ENCODE measurements at places on chromosomes 12 and 14.

- no peak for DNase-seq
Measured at GRCh38 chr12:16613199-16613598, 7.2 kb upstream of the LMO3 start.

DNA sequence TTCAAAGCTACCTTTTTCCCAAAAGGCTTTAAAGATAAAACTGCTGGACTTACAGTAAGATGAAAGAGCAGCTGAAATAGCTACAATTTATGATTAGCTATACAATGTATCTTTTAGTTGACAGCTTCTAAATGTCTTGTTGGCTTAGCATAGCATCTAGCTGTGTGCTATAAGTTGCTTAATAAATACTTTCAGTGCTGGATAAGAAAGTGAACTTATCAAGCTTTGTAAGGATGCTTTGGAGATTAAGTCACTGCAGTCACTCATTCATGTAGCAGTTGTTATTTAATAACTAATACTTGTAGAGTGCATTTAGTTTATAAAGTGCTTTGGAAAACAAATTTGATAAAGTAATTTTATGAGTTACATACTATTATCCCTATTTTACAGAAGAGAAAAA is 14.6 kb downstream of the CFAP54 start:
- DNase-seq, result no peak

DNA sequence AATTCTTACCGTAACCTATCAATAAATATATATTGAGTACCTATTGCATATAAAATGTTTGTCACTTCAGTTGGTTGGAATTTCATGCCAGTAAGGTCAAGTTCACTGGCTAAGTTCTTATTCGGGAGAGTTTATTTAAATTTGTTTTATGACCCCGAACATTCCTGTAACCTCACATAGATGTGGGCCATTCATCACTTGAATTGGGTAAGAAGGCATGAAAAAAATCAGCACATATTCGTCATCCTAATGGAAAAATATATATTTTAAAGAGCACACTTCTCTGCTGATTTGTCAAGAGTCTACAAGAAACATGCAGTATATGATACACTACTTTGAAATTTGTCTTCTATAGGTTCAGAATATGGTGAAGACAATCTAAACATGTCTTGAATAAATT is 263.4 kb downstream of the CCDC91 start:
- DNase-seq, result no peak

DNA sequence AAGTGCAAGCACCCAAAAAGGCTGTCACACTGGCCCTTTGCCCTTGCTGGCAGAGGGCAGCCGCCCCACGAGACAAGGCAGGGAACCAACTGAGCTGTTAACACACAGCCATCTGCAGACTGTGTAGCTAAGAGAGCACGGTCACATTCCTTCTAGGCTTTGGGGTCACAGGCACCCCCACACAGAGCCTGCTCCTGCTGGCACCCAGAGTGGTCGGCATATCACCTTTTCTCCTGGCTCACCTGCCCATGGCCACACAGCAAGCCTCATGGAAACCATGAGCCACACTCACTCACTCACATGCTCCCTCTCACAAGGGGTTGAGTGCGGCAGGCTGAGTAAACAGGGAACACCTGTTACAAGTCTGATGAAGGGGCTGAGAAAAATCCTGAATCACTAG is 214.5 kb downstream of the PCNX1 start:
- no peak for DNase-seq

GRCh38 chr12:40325349-40325960 is 100.7 kb downstream of the LRRK2 start:
- peak; percentile 7 for DNase-seq

- DNase-seq, result peak; percentile 14
Measured at GRCh38 chr12:98373025-98373554, 142.3 kb upstream of the TMPO start.

DNA sequence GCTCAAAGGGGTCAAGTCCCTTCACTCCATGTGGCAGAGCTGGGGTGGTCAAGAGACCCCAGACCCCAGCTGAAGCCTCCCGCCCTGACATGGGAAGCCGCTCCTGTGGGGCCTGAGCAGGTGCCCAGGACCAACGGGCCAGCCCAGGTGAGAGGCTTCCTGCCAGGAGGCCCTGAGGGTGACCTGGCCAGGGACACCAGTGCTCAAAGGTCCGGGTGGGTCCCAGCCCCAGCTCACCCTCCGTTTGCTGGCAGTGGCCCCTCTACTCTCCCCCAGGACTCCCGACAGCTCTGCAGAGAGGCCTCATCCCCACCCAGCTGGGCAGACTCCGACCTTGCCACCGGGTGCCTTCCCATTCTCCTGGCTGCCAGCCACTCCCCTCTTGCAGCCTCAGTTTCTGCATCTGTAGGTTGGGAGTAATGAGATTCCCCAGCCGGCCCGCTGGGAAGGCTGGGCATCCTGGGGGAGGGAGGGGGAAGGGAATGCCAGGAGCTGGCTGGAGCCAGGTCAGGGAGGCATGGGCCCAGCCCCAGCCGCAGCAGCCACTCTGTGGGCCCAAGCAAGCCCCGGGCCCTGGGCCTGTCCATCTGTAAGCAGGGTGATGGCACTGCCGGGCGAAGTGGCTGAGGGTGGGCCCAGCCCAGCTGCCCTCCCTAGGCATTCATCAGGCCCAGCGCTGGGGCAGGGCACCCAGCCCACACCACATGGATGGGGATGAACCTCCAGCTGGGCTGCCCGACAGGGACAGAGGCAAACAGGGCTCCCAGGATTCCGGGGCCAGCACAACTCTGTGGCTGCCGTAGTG is 10.3 kb upstream of the INF2 start:
- peak; percentile 88 for DNase-seq

- no peak for DNase-seq
Measured at GRCh38 chr14:96126339-96126782, 78.3 kb upstream of the BDKRB2 start.

DNA sequence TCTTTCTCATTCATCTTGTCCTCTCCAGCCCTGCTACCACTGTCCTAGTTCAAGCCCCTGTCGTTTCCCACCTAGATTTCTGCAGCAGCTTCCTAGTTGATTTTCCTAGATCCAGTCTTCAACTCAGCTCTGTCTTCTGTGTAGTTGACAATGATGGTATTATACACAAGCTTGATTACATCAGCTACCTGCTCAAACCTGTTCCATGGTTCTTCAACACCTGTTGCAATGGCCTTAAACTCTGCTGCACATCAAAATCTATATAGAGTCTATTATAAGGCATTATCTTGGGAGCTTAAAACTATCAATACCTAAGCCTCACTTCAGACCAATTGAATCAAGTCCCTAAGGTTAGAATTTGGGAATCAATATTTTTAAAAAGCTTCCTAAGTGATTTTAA is 71.7 kb upstream of the PELI2 start:
- no peak for DNase-seq

DNA sequence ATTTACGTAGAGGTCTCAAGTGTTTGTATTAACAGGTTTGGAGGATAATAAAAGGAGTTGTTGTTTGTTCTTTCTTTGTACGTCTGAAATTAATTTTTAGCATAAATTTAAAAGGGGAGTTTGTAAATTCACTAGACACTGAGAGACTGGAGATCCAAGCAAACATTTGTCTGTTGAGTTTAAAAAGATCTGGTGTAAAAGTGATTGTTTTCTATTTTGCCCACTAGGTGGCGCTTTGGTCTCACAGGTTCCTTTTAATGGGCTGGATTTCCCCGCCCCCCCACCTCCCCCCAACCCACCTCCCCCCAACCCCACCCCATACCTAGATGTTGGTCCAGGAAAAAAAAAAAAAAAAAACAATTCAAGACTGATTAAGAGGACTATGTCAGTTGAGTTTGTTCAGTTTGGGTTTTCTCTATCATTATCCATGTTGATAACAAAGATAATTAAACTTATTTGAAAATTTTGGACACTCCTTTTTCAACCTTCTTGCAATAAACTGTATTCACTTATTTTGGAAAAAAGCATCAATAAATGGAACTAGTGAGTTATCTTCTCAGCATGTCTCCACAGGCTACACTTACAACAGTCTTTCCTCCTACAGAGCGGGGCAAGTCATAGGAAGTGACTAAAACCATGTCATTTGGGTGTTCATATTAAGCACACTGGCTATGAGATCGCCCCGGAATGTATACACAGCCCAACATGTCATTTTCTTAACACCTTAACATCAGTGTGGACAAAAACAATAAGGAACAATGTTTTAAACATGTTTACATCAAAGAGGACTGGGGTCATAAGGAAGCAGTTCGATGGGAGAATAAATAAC is 841.1 kb downstream of the NRXN3 start:
- DNase-seq, result peak; percentile 39

DNA sequence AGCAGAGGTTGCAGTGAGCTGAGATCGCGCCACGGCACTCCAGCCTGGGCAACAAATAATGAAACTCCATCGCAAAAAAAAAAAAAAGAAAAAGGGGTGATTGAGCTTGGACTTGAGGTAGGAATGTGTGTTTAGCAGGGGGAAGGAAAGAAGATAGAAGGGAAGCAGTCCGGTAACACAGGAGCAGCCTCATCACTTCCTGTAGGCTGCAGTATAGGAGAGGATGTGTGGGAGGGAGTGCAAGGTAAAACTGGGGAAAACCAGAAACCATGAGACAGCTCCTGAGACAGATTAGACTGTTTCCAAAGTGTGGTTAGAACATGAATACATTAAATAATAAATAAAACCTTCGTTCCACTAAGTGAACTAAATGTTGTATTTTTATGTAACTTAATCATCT is 49.2 kb downstream of the FGD4 start:
- DNase-seq, result no peak

All from putamen (tissue), 1 donor.